ENCODE measurements at places on chromosomes 5 and 9.

DNA sequence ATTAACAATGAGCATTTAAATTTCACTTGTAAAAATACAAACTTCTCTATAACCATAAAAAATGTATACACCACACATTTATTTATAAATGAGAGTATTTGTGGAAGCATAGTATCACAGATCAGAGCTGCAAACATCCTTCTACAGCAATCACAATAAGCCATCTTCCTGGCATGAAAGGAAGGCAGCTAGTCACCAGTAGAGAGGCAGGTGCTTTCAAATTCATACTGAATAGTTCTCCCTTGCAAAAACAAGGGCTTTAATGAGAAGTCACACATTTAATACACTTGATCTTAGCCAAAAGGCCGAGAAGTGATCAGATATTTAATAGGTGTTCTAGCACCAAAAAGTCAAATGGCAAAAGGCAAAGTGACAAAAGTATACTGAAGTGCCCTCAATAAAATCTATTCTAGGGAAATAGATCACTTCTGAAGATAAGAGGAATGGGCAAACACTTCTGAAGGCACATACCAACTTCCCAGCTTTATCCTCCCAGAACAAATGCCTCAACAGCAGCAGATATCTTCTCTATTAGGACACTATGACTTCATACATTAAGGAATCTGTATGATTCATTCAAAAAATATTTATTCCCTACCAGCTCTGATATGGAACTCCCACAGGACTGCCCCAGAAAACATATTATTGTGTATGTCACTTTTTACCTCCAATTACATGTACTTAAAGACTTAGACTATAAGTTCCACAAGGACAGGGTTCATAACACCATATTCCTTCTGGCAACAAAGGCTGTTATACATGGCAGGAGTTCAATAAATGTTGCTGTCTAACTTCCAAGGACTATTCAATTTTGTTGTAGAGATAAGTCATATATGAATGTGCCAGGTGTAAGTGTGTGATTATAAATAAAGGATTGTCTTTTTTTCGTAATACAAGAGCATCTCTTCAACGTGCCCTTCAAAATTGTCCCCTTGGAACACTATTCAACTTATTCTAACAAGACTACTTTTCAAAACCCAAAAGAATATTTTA, 31.7 kb downstream of the MAPKAP1 start:
- DNase-seq: no peak

DNA sequence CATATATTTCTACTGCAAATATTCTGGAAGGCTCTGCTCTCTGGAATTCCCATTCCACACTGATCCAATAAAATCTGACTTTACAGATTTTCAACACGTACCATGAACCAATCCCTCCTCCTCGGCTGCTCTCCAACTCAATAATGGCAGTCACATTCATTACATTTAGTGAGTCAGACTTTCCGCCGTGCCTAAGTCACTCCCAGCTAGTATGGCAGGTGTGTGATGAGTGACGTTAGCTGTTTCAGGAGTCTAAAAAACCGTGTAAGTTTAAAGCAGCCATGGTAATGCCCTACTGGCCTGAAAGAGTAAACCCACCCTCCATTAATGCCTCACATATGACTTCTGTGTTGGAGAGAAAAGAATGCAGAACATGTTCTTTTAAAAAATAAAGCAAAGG, 3.3 kb downstream of the FBN2 start:
- DNase-seq: no peak

DNA sequence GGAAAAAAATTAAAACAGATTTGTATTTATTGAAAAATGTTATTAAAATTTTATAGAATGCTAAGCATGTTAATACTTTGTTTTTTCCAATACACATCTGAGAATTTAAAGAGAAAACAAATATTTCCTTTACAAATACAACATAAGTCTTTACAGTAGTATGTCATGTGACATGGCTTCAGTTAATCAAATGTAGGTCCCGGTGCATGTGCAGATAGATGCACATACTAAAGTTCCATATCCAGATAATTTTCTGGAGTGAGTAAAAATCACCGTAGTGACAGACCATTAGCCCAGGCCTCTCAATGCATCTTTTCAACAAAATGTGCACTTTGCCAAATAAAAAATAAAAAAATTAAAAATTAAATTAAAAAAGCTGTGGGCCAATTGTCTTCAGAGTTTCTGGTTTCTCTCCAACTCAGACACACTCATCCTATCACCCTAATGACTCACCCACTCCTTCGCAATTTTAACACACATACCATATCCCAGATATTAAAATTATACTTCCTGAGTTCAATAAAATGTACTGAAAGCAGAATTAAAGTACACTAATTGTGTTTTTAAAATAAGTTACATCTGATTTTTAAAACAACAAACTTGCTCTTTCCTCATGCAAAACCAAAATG, 508.1 kb downstream of the NR2F1-AS1 start:
- no peak for DNase-seq

DNA sequence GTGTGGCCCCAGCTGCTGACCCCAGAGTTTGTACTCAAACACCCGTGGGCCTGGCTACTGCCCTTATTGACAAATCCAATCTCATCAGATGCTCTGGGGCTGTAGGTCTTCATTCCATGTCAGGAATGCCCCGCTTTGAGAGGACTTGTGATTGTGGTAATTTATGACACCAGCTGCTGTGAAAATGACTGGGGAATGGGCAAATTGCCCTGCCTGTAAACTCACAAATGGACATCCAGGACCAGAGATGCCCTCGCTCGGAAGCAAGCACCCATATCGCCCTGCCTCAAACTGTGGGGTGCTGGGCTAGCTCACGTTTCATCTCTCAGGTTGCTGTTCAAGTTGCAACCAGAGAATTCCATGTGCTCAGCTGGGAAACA, 225.9 kb upstream of the MAP3K1 start:
- DNase-seq: peak; percentile 13

DNA sequence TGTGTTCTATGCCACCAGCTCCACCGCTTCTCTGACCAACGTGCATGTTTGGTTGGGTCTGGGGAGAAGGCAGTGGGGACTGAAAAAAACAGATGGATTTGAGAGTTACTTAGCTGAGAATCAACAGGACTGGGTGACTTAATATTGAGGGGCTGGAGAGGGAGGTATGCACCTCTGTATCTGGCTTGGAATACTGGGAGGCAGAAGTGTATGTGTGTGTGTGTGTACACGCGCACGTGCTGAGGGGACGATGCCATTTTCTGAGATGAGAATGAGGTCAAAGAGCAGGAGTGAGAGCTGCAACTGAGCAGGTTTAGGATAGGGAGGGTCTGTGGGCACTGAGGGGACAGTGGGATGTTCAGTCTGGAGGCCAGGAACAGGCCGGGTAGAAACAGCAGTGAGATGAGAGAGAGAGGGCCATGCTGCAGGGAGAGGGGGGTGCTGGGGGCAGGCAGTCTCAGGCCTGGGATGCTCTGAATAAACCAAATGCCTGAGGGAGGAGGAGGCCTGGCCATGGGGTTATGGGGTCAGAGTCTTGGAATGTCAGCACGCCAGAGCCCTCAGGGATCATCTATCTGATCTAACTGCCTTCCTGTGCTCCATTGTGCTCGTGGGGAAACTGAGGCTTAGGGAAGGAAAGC, 14.0 kb downstream of the PDGFRB start:
- DNase-seq: no peak

- no peak for DNase-seq
Measured at GRCh38 chr5:22938362-22938761, 85.2 kb upstream of the CDH12 start.

GRCh38 chr5:52925001-52925400, 64.2 kb upstream of the ITGA2 start:
- no peak for DNase-seq

GRCh38 chr9:102569436-102569835, 425.7 kb upstream of the CYLC2 start:
- DNase-seq: no peak

- peak; percentile 98 for DNase-seq
Measured at GRCh38 chr9:97307091-97307490, 368 bp upstream of the CCDC180 start.

DNA sequence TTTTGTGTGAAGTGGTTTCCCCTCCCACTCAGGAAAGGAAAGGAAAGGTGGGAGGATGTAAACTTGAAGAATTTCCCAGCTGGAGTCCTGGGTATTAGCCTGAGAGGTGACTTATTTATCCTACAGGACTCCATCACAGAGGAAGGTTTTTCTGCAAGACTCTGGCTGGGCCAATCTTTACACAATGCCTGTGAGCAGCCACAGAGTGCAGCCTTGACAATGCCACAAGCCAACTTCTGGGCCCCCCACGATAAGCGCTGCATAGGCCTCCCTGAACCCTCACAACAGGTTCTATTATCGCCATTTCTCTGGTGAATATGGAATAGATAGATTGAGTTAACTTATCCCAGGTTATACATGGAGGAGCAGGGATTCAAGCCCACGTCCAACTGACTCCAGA, 12.4 kb downstream of the TTC39B start:
- no peak for DNase-seq

GRCh38 chr5:146699138-146699537, 179.4 kb downstream of the PPP2R2B start:
- no peak for DNase-seq

DNA sequence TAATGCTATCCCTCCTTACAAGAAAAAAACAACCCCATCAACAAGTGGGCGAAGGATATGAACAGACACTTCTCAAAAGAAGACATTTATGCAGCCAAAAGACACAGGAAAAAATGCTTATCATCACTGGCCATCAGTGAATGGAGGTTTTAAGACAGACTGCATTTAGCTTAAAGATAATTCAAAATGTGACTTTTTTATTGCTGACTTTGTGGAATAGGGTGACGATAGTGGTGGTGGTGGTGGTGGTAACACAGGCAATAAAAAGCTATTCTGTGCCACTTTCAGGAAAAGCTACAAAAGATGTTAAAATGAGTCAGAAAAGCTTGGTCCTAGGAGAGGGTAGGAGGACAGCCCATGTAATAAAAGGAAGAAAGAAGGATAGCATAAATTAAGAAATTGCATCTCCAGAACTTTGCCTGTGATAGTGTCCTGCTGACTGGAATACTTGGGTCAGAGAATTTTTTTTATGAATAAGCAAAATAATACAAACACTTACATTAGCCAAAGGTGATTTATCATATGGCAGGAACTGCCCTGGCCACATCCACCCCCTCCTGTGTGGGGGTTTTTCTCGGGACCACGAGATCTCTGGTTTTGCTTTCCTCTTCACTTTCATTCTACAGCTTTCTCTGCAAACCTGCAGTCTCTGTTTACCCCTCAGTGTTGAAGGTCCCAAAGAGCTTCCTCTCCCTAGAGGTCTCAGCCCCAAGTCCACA, 186.7 kb downstream of the DRD1 start:
- DNase-seq: no peak

DNA sequence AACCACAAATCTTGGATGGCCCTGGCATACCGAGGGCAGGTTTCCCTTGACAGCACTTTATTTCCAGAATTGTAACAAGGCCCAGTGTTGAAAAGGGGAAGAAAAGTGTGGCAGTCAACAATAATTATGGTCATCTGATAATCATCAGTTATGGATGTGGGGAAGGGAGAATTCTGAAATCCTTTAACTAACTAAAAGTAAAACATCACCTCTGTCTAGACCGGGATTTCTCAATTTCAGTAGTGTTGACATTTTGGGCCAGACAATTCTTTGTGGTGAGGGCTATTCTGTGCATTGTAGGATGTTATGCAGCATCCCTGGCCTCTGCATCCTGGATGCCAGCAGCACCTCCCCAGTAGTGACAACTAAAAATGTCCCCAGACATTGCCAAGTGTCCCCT, 140.4 kb downstream of the PSAT1 start:
- DNase-seq: no peak

DNA sequence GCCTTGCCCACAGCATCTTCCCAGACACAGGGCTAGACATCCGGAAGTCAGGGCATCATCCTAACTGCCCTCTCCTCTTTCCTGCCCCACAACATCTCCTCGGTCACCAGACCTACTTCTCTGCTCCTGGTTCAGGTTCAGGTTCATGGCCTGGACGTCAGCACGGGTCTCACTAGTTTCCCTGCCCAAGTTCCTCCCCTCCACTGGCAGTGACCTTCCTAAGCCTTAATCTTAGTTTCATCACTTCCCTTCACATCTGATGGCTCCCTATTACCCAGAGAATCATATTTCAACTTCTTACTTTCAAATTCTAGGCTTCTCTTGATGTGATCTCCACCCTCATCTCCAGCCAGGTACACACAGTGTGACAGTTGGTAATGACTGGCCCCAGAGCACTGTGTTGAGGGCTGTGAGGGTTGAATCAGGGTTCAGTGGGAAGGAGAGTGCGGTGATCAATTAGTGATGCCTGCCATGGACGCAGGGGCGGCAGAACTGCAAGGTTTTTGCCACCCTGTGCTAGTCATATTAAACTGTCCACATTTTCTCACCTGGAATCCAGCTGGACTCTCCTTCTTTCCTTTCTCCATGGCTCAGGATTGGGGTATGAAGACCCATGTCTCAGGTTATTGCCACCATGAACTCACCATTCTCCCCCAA, 34.3 kb upstream of the CRB2 start:
- no peak for DNase-seq

- no peak for DNase-seq
Measured at GRCh38 chr9:134700636-134701350, 59.2 kb downstream of the COL5A1 start.

GRCh38 chr9:124409410-124409809, 5.8 kb downstream of the PSMB7 start:
- no peak for DNase-seq

DNA sequence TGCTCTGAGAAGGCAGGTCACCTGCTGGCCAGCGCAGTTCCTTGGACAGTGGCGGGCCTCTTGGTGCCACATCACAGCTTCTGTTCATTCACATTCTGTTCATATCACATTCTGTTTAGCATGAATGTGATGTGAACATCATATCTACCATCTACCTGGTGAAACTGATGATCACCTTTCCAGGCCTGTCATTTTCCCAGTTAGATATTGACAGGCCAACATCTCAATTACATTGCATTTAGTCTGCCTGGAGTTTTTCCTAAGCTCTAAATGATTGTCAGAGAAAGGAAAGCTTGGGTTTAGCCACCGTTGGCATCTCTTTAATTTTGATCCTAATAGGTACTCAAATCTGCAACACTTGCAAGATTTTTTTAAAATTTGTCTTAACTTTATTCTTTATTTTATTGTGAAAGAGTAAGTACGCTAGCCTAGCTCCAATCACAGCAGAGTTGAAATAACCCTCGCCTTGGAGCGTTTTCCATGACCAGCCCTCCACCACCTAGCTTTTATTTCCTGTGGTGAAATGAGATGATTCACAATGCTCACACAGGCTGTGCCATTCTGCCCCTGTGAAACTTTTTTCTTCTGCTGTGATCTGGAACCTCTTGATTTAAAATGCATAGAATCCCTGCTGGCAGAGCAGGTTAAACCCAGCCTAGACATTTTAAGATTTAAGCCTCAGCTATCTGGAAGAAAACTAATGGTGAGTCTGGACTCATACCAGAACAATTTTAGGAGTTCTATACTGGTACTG, 225.0 kb downstream of the ESM1 start:
- DNase-seq: no peak

DNA sequence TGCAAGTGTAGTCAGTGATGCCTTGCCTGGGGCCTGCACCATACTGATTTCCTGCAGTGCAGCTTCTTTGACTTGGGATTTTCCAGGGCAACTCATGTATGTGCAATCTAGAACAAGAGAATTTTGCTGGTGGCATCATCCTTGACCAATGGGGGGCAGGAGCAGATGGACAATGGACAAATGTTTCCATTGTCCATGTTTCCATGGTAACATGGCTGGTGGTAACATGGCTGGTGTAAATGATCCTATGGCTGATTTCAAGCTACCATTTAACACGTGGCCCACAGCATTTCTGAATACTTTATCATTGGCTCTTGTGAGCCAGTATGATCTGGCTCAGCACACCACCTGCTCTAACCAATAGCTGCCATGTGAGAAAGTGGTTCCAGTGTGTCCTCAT, 130.1 kb upstream of the OSMR start:
- no peak for DNase-seq
